ENCODE measurements at places on chromosomes 6 and 20. TPM values are rescaled to one million over a fixed set of nuclear protein-coding genes. Genes with fewer than 3 reads are reported as not detected.

Gene EPPIN
- not detected for total RNA-seq

Gene ADAT2
- 3.5 TPM for total RNA-seq

Gene CPNE5
- total RNA-seq: 0.12 TPM

Gene SPATA25
- total RNA-seq: 0.33 TPM

Gene MRPS18A
- 33.8 TPM for total RNA-seq

Gene DNMT3B
- total RNA-seq: 1.5 TPM

- DNase-seq: no peak
- H3K4me1 ChIP-seq: no peaks in the 10 kb centered on the region
- H3K4me3 ChIP-seq: no peak overlapping the region
- no peak overlapping the region for H3K27ac ChIP-seq
- peaks cover 6% of the 10 kb centered on the region for H3K36me3 ChIP-seq
Observed at GRCh38 chr6:33904747-33905065, 100.9 kb upstream of the MLN start.

DNA sequence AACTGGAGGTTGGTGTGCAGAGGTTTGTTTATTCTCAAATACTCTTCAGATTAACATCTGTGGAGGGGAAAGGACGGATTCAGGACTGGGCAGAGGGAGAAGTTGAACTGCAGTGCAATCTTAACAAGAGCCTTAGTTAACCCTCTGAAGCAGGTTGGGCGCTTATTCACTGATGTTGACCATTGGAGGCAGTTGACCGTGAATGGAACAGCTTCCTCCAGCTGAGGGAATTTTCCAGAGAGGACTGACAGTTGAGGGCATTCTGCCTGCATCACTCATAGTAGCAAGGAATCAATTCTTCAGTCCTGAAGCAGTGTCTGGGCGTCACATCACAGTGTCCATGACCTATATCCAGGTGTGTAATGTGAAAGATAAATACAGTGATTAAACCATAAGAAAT is 80.9 kb downstream of the PLCB4 start:
- DNase-seq: no peak
- peak overlapping the region; percentile 83 for H3K27ac ChIP-seq
- peaks cover 52% of the 10 kb centered on the region for H3K4me1 ChIP-seq
- H3K27me3 ChIP-seq: peaks cover 3% of the 10 kb centered on the region

- peaks cover 53% of the 10 kb centered on the region for H3K4me1 ChIP-seq
- peak overlapping the region; percentile 39 for H3K27ac ChIP-seq
- peaks cover 22% of the 10 kb centered on the region for H3K27me3 ChIP-seq
Observed at GRCh38 chr6:56637640-56638039, 5.0 kb downstream of the DST start.

- peaks cover 4% of the 10 kb centered on the region for H3K4me1 ChIP-seq
- DNase-seq: no peak
- H3K36me3 ChIP-seq: no peaks in the 10 kb centered on the region
Observed at GRCh38 chr20:20073801-20074371, 21.6 kb downstream of the CFAP61 start.

DNA sequence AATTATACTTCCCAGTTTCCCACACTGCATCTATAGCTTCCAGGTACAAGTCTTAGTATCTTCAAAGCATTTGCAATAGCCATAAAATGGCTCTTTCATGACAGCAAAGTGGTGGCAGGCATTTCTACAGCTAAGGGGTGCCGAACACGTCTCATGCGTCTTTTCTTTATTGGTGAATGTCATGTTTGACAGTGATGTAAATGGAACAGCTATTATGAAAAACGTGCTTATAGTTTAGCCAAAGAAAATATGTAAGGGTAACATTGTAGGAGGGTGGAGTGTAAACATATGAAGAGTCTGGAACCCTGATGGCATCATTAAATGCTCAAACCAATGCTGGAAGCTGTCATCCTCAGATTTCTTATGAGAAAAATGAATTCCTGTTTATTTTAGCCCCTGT is 37.9 kb downstream of the COL11A2 start:
- H3K27ac ChIP-seq: no peak overlapping the region
- DNase-seq: no peak
- no peak overlapping the region for H3K4me3 ChIP-seq
- no peaks in the 10 kb centered on the region for H3K4me1 ChIP-seq

GRCh38 chr20:10795286-10796026 is 121.7 kb upstream of the JAG1 start:
- H3K4me3 ChIP-seq: no peak overlapping the region
- no peaks in the 10 kb centered on the region for H3K36me3 ChIP-seq
- no peaks in the 10 kb centered on the region for H3K4me1 ChIP-seq
- H3K27ac ChIP-seq: no peak overlapping the region

DNA sequence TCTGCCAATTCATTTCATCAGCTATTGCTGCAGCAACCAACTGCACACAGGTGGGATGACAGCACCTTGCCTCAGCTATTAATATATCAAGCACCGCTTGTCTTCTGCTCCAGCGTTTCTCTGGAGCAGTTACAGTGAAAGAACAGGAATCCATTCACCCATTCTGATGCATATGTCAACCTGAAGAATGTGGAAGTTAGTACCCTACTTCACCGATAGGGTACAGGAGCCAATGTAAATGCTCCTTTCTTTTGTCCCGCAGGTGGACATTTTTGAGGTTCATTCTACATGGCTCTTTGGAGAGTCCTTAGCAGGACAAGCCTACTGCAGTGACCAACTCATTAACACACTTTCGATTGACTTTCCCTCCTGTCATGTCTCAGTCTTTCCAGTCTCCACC is 139.9 kb upstream of the PRND start:
- peaks cover 27% of the 10 kb centered on the region for H3K36me3 ChIP-seq
- H3K27me3 ChIP-seq: no peaks in the 10 kb centered on the region
- H3K4me3 ChIP-seq: no peak overlapping the region
- peaks cover 22% of the 10 kb centered on the region for H3K4me1 ChIP-seq
- H3K27ac ChIP-seq: no peak overlapping the region
- DNase-seq: no peak

DNA sequence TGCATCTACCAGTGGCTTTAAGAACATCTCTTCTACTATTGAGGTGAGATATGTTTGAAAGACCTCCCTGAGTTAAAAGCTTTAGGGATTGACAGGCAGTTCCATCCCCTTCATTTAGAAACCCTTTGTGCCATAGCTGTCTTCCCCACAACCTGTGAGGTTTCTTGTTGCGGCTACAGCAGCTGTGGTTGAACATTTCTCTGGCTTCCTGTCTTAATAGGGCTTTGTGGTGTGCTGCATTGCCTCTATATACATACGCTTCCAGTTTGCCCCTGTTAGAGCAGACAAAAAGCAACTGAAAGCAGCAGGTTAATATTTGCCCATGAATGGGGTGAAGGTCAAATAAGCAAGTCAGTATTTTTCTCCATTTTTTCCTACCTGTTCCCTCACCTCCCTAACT is 210.2 kb downstream of the TMEM200A start:
- no peak overlapping the region for H3K27ac ChIP-seq
- H3K4me1 ChIP-seq: peaks cover 10% of the 10 kb centered on the region
- H3K27me3 ChIP-seq: no peaks in the 10 kb centered on the region
- DNase-seq: no peak
- peaks cover 4% of the 10 kb centered on the region for H3K36me3 ChIP-seq

DNA sequence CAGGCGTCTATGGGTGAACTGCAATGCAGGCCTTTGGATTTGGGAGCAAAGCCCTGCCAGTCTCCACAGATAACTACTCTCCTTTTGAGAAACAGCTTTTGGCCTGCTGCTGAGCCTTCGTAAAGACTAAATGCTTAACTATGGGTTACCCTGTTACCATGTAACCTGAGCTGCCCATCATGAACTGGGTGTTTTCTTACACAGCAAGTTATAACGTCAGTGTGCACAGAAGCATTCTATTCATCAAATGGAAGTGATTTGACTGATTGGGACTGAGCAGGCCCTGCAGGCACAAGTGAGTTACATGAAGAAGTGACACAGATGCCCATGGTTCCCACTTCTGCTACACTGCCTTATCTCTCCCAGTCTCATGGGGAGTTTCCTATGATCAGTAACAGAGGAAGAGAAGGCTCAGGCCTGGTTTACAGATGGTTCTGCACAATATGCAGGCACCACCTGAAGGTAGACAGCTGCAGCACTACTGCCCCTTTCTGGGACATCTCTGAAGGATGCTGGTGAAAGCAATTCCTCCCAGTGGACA is 319.1 kb downstream of the CD83 start:
- peaks cover 14% of the 10 kb centered on the region for H3K4me1 ChIP-seq
- no peak for DNase-seq
- no peaks in the 10 kb centered on the region for H3K36me3 ChIP-seq

DNA sequence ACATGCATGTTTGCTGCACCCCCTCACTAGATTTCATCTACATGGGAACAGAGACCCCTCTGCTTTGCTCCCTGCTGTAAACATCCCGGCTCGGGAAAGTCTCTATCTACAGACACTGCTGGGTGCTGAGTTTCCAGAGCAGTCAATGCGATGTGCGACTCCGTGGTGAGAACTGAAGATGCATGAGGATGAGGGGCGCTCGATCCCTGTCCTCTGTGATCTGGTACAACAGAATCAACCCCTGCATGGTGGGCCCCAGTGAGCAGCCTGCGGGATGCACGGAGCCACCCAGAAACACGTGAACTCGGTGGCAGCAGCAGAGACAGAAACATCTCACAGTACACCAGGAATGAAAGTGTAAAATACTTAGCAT is 83.1 kb downstream of the THBS2 start:
- no peaks in the 10 kb centered on the region for H3K27me3 ChIP-seq
- H3K4me3 ChIP-seq: no peak overlapping the region
- DNase-seq: no peak
- peak overlapping the region; percentile 100 for H3K27ac ChIP-seq
- peaks cover 84% of the 10 kb centered on the region for H3K4me1 ChIP-seq
- peaks cover 49% of the 10 kb centered on the region for H3K36me3 ChIP-seq

Data from HFFc6 (cell line).